Neural progenitor cell (in vitro differentiated cells): ENCODE measurements at places on chromosomes 16 and 17. TPM values are rescaled to one million over a fixed set of nuclear protein-coding genes. Genes with fewer than 3 reads are reported as not detected.

The EXOC3L1 gene
- total RNA-seq: not detected in 2 replicates

The KRT25 gene
- not detected in 2 replicates for total RNA-seq

The CLEC19A gene
- total RNA-seq: 1.9 and 8.2 TPM in 2 replicates

The HSD17B1 gene
- 2.2 and 2.6 TPM in 2 replicates for total RNA-seq

The RAB37 gene
- 1.5 and 4.3 TPM in 2 replicates for total RNA-seq

The SPG7 gene
- 122 and 240 TPM in 2 replicates for total RNA-seq

The WNK4 gene
- total RNA-seq: 0.12 TPM in 1 of 2 replicates, not detected in the other

The SSTR5 gene
- total RNA-seq: not detected in 2 replicates

The ZFP90 gene
- 63.6 and 69.1 TPM in 2 replicates for total RNA-seq
